ENCODE measurements at places on chromosomes 4 and X.

DNA sequence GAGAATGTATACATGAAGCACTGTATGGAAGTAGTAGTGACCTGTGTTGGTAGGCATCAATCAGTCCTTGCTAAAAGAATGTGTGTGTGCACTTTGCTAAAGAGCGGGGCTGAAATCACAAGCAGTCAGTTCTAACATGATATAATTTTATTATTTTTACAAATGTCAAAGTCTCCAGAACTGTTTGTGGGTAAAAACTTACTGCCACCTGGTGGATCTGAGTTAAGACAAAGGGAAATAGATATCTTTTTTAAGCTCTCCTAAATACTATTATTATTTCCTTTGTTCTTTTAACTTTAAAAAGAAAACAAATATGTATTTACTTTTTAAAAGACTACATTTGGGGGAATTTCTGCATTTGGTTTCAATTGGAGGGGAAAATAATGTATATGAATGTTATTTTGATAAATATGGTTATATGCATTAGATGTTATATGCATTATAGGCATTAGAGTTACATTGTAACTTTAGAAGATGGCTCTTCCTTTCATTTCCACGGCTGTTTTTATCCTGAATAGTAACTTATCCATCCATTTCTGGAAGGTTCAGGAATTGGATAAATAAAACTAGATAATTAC is 7.8 kb upstream of the CLOCK start:
- no peak for DNase-seq

- no peak for DNase-seq
Measured at GRCh38 chr4:98046665-98047064, 96.6 kb downstream of the STPG2 start.

GRCh38 chr4:149997881-149998421 is 80.3 kb upstream of the DCLK2 start:
- DNase-seq: no peak

- DNase-seq: no peak
Measured at GRCh38 chr4:123127875-123128274, 205.5 kb upstream of the NUDT6 start.

DNA sequence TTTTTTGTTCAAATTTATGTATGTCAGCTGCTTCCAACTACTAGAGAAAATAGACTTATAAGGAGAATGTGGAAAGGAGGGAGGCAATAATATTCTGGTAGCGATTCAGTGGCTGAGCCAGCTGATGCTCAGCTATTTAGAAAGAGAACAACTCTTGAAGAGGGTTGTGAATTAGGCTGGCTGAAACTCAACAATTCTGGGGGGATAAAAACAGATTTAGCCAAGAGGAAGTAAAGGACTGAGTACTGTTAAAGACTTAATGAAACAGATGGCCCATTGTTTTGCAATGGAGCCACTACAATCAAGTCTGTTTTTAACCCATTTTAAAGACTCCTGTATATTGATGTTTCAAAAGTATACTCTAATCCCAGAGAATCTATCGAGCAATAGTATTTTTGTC is 1058.9 kb downstream of the C4orf33 start:
- no peak for DNase-seq

DNA sequence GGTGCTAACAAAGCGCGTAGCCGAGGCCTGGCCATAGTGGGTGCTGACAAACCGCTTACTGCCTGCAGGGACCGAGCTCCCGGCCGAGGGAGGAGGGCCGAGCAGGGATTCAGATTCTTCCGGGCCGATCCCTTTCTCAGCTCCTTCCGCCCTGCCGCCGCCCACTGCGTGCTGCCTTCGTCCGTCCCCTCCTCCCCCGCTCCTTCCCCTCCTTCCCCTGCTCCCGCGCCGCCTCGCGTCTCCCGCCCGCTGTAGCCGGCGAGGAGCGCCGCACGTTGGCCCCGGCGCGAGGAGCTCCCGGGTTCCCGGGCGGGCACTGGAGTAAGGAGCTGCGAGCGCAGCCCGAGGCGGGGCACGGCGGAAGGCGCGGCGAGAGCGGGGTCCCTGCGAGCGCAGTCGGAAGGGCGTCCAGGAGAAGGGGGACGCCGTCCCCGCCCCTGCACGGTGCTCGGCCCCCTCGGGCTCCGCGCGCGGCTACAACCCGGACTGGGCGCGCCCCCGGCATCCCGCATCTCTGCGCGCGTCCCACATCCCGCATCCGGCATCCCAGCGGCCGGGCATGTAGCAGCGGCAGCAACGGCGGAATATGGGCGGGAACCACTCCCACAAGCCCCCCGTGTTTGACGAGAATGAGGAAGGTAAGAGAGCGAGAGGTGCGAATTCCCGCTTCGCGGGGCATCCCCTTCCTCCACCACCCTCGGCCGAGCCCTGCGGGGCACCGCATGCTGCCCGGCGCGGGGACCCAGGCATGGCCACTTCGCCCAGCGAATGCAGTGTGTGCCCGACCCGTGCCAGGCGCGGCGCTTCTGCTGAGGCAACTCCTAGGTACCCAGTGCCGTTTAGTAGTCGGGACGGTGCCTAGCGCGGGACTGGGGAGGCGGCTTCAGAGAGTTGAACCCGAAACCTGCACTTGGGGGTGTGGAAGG is at the start of gene STK32B:
STK32B (plus strand) TSS at position 203 of the 926 bp plus-strand sequence.
- no peak for DNase-seq

DNA sequence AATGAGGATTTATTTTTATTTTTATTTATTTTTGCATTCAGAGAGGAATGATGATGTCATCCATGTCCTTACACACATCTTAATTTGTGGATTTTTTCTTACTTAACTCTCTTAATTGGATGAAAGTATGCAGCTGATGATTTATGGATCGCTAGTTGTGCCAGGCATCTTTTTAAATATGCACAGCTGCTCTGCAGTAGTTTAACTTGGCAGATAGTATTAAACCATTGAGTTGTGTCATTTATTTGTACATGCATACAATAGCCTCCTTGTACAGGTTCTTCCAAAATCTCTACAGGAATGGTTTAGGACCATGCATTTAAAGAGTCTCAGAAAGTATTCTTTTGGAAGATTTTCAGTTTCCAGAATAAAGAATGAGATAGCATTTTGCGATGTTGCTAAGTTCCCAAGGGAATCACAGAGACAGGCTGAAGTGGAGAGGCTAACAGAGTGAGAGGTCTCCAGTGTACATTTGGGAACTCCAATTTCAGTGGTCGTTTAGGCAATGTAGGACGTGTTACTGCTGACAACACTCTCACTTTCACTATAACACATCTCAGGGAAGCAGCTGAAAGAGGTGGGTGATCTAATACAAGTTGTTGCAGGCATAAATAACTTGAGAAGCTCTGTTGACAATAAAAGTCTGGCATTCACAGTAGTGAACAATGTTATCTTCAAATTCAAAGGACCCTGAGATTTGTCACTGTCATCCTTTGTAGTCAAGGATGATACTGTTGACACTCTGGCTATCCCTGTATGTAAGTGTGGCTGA is 49.9 kb upstream of the SCRG1 start:
- no peak for DNase-seq

GRCh38 chrX:118221270-118221669 is 104.7 kb upstream of the KLHL13 start:
- DNase-seq: no peak

DNA sequence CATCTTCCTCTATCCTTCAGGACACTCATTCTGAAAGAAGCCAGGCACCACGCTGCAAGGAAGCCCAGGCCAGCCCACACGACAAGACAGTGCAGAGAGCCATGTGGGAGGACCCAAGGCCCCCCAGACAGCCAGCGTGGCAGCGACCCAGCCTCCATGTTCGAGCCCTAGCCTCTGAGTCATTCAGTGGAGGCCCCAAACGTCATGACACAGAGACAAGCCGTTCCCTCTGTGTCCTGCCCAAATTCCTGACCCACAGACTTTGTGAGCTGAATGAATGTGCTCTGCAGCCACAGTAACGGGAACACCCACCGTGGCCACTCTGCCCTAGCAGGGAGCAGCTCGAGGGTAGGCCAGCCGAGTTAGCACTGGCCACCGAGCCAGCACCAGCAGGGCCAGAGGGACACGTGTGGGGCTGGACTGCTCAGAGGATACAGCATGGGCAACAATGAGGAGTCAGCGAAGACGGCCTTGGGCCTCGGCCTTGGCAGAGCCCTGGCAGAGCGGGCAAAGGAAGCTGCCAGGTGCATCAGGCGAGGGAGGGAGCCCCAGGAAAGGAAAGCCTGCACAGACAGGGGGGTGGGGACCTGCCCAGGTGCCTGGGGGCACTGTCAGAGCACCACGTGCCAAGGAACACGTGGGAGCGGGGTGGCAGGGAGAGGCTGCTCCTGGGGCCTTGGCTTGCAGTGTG is 8.6 kb downstream of the BLOC1S4 start:
- DNase-seq: no peak

GRCh38 chr4:81684352-81684751 is 212.6 kb upstream of the RASGEF1B start:
- DNase-seq: no peak

DNA sequence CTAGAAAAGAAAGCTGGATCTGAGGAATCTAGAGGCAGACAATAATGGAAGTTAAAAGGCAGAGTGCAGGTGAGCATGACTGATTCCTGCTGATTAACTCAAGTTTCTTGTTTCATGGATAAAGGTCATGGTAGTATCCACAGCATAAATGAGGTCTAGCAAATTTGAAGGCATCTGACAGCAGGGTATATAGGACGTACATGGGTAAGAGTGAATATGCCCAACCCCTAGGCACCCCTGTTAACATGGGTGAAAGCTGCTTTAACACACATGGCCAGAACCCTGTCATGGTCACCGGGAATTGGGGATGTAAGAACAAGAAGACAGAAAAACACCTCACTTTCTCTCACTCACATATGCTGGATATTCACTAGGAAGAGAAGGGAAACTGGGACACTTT is 25.0 kb downstream of the NLRP2B start:
- no peak for DNase-seq

DNA sequence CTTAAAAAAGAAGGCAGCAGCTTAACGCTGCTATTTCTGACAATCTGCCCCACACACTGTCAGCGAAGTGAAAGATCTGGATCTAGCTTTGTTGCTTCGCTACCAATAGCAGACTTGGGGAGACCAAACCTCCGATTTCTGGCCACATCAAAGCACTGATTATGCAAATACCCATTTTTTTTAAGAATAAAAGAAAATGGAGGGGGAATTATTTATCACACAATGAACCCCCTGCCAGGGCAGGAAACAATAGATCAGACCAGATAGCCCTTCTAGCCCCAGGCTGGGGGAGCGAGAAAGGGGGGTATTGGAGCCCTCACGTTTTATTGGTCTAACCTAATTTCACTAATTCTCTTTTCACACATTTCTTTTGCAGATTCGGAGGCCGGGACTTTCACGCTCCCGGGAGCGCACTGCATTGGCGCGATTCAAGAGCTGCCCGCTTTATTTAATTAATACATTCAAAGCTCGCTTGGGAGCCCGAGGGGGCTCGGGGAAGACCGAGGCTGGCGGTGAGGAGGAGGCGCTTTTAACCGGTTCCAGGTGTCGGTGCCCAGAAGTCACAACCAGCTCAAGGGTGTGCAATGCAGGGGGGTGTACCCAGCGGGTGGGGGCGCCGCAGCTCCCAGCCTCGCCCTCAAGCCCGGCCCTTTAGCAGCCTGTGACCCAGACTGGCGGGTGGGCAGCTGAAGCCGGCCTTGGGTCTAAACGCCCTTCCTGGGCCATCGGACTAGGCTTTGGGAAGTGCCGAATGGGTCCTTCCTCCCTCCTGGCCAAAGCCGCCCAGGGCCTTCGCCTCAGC is 5.5 kb downstream of the NEUROG2 start:
- no peak for DNase-seq

DNA sequence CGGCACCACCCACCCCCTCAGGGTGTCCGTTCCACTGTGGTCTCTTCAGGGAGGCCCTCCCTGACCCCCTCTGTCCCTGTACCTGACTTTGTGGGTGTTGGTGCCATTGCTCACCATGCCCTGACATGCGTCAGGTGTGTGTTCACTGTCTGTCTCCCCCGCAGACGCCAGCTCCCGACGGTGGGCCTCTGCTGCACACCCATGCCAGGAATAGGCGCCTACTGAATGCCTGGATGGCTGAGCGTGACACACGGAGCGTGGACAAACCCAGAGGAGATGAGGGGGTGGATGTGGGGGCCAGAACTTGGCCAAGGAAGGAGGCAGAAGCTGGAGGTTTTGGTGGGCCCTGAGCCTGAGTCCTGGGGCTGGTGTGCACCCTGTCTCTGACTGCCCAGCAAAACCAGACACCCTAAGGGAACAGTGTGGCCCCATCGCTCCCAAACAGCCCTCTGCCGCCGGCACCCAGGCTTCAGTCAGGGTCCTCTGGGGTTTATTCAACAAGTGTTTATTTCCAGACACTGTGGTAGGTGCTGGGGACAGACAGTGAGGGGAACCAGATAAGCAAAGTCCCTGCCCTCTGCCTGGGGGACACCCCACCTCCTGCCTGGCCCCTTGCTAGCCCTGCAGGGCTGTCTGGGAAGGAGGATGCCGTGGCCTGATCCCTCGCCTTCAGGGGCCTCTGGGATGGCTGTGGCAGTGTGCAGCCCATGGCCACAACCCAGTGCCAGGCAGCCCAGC is 76.9 kb downstream of the WFS1 start:
- DNase-seq: no peak

- no peak for DNase-seq
Measured at GRCh38 chr4:120667102-120667501, 255.4 kb downstream of the PRDM5 start.

- no peak for DNase-seq
Measured at GRCh38 chr4:79492148-79492547, 84.1 kb upstream of the GK2 start.
